ENCODE measurements at places on chromosomes 3 and 15.
A peak's percentile ranks its signal among the peaks of the same experiment; 100 is the strongest.

DNA sequence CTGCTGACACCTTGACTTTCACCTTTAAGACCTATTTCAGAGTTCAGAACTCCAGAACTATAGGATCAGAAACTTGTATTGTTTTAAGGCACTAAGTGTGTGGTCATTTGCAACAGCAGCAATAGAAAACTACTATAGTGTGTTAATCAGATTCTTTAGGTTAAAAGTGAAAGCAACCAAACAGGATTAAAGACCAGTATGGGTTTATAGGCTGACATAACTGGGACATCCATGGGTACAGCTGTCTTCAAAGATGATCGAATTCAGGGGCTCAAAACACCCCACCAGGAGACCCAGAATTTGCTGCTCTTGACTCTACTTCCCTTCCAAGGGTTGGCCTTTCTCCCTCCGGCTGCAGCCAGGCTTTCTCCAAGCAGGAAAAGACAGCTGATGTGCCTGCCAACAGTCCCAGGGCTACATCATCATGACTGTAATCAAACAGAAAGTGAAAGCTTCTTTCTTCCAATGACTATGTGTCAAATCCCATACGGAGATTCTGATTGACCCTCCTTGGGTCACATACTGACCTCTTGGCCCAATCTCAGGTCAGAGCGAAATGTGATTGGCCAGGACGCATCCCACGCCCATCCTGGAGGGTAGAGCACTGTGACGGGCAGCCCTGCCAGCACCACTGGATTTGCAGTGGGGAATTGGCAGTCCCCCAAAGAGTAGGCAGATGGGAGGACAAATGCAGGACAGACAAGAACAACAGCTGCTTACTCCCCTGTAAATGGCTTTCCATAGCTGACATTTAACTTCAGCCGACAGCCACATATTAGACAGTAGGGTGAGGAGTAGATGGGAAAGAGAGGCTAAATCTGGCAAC lies 51.4 kb upstream of the RNF7 start:
- no peak for DNase-seq

DNA sequence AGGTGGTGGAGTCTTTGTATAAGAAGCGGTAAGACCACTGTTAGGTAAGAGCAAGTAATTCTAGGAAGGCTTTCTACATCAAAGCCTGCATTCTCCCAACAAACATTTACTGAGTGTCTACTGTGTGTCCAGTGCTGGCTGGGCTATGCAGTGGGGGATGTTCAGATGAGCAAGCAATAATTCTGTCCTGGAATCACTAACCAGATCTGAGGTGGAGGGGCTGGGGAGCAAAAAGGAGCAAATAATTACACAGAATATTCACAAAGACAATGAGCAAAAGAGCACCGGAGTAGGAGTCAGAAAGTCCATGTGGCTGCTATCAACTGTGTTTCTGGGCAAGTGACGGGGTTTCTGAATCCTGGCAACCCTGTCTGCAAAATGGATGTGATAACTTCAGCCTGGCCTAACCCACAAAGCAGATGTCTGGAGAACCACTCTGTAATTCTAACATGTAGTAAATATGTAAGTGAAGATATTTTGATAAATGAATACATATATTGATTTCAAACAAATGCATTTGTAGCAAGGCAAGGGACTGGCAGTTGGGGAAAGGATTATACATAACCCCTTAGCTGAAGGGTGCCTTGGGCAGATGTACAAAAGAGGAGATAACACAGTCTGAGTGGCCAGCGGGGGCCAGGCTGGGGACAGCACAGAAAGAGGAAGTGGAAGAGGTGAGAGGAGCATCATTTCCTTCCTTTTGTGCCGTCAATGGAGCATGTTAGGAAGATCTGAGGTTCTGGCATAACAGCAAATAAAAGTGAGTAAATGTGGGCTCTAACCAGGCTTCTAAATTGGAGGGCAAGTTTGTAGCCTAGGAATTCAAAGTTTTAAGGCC lies 28.8 kb downstream of the CYP8B1 start:
- no peak for DNase-seq

DNA sequence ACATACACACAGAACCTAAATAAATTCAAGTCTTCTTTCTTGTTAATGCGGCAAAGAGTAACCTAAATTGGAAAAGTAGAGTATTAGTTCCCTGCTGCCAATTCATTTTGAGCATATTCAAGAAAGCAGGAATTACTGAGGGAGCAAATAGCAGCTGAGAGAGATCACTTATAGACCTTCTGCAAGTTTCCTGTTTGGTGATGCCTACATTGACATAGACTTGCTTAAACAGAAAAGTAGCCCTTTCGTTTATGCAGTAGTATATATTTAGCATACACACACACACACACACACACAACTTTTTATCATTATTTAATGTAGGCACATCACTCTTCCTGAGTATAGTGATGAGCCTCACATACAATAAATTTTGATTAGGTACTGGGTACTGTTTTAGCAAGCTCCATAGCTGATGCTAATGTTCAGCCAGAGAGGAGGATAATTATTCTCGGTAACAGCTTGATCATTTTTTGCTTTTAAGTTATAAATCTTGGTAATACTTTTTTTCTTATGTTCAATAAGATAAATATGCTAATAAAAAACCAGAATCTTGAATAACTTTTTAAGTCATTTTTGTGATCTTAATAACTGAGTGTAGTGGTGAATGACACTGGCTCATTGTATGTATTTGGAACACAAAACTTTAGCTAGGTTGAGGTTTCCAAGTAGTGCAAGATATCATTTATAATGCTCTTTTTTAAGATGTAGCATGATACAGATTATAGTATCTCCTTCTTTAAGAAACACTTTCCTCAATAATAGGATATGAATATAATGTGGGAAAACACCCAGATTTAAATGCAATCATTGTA lies 174.7 kb downstream of the MBNL1 start:
- DNase-seq, result no peak

DNA sequence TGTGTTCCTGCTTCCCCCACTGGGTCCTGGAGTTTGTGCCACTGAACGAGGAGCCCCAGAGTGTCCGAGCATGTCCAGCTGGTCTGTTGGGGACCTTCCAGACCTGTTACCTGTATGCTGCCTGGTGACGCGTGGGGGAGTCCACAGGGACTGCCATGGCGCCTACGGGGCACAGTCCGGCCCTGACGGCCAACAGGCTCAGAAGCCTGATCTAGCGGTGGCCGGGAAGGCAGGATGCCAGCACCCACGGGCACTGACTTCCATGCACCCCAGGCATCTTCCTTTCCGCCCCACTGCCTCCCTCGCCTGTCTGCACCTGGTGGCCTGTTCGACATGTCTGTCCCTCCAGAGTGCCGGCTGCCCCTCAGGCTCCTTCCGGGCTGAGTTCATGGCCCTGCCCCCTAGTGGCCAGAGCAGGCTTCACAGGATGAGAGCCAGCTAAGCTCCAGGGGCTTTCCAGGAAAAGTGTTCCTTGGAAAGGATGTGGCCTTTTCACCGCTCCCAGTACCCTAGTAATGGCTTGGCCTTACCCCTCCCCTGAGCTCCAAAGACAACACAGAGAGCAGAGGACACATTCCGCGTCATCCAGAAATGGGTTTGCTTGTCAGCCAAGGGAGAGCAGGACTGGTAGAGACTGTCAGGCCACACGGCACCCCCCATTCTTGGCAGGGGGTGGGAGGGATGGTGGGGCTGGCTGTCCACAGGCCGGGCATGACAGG lies 35.7 kb downstream of the NGRN start:
- DNase-seq, result no peak

DNA sequence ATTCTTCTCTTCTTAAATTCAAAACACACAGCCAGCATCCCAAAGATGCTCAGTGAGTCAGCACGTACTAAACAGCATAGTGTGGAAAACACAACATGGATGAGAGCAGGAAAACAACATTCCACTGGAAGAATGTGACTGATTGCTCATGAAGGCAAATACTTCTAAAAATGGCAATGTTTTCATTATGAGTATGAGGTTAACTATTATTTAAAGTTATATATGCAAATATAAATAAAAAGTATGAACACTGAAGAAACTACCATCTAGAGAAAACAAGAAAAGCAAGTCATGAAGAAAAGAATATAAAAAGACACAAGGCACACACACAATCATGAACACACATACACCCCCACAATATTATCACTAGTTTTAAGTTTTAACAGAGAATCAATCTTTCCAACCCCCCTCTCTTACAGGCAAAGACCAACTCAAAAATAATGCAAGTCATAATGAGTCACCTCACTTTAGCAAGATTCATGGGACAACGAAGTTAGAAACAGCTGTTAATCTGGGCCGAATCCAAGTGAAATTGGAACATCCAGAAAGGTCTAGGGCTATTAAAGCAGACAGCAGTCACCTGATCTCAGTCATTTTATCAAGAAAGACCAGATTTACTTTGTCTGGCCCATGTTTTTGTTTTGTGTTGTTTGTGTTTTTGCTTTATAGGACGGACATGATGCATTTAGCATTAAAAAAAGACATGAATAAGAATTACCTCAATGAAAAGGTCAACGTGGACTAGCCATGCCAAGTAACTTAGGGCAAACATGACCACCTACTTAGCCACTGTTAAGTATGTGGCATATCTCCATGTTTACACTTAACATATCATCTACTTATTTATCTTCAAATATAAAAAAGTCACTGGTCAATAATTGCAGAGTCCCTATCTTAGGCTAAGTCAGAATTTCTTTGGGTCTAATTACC lies 18.1 kb downstream of the GBE1 start:
- peak; percentile 93 for DNase-seq

DNA sequence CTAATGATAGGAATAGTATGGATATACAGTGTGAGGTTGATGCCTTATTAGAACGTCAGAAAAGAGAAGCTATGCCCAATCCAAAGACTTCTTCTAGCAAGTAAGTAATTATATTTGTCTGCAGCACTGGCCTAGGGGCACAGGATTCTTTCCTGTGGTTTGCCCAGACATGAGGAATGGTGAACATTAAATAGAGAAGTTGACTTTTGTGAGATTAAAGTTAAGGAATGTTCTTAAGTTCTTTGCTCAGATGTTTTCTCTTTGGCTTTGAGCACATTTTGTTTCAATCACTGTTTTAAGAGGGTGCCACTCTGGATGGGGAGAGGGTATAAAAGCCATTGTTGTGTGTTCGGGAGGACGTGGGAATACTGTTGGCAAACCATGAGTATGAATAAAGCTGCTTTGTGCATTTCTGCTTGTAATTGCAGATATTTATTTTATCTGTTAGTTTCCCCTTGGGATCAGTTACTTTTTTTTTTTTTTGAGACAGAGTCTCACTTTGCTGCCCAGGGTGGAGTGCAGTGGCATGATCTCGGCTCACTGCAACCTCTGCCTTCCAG lies 8.3 kb downstream of the KIF23 start:
- no peak for DNase-seq

- DNase-seq, result no peak
These were observed 9.9 kb upstream of the RFT1 start for GRCh38 chr3:53139906-53140846.

DNA sequence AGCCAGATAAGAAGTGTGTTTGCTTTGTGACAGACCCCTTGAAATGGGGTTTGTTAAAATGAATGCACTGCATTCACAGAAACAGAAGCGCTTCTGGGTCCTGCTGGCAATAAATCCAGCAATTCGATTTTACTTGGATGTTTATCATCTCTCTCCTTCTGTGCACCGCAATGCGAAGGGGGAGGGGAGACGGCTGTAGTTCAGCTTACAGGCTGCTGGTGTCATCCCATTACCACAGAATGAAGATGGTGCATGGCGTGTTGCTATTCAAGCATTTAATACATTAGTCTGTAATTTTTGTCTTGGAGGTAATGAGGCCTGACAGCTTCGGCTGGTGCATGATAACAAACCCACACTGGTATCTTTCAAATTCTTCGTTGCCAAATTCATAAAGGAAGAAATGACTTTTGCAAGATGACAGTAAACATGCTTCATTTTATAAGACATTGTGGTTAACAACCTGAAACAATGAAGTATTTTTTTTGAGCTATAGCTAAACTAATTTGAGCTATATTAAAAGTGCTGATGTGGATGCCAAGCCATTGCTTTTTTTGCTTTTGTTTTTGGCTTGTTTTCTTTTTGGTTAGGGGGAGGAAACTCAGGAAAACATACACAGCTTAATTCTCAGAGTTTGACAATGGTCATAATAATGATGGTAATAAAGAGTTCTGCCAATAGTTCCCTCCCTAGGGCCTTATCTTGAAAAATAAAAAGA lies 418.3 kb downstream of the OTOL1 start:
- DNase-seq, result peak; percentile 35

DNA sequence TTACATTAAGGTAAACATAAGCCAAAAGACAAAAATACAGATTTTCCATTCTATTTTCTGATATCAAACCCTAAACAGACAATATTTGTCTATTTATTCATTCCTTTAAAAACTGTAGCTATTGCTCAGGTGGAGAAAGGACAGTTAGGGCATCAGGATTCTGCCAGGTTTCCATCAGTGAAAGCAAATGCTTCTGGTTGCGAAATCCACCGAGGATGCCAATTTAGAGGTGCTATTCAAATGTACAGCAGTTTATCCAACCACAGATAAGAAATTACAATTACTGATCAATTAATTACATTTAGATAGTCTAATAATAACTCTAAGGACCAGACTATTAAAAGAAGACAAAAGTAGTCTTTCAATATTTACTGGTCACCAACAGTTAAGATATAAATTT lies 3.9 kb downstream of the TOMM70 start:
- DNase-seq, result no peak

DNA sequence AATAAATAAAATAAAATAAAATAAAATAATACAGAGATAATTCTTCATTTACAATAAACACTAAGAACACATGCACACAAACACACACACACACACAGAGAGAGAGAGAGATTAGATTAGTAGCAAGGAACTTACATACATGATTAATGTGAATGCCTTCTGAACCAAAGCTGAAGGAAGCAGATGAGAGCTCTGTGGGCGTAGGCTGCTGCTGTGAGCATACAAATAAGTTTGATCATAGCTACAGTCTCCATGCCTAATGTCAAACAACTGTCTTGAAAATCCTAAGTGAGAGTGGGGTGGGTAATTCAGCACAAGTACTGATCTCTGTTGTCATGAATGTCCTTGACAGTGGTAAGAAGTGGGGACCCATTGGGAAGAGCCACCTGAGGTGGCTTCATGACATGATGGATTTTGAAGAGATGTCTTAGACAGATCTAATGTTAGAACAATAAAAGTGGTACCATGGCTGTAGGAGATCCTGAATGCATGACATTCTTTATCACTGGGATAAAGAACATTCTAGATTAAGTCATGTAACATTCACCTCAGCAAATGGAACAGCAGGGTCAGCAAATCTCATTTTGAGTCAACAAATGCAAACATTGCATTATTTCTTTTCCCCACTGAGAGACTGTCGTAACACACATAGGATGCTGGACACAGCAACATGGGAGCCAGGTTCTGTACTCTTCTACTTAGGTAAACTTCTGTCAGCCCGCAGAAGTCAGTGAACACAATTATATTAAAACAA lies 46.2 kb downstream of the CHL1 start:
- DNase-seq, result no peak

GRCh38 chr3:152419748-152420147 lies 151.0 kb downstream of the MBNL1 start:
- DNase-seq, result no peak

DNA sequence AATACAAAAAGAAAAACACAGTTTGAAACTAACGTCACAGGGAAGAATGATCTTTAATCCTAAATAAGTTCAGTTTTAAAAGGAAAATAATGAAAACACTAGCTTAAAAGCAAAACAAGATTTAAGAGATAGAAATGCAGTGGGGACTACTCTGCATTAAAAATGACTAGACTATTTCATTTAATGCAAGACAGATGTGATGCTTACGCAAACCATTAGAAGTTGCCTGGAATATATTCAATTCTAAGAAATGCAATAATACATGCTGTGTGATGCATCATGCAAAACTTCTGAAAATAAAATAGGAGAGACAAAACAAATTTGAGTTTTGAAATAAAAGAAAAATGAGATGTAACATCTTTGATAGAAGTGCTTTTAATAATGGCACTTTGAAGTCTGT lies 97.6 kb upstream of the STRIT1 start:
- peak; percentile 72 for DNase-seq
